Fibroblast of villous mesenchyme (primary cell): ENCODE measurements at places on chromosomes 16 and 17. TPM values are rescaled to one million over a fixed set of nuclear protein-coding genes. Genes with fewer than 3 reads are reported as not detected.
A peak's percentile ranks its signal among the peaks of the same experiment; 100 is the strongest.

BCL6B gene
- total RNA-seq: not detected in 2 replicates

- no peak for DNase-seq
Observed at GRCh38 chr17:27649929-27650328, 18.9 kb downstream of the LGALS9 start.

- DNase-seq: no peak
Observed at GRCh38 chr17:74163271-74163821, 40.1 kb upstream of the RPL38 start.

EVPLL gene
- not detected in 2 replicates for total RNA-seq

MYL11 gene
- not detected in 2 replicates for total RNA-seq

- DNase-seq: peak; percentile 23
Observed at GRCh38 chr17:18025241-18025944, 13.6 kb downstream of the ATPAF2 start.

KRT17 gene
- 6.1 and 14.7 TPM in 2 replicates for total RNA-seq

DNA sequence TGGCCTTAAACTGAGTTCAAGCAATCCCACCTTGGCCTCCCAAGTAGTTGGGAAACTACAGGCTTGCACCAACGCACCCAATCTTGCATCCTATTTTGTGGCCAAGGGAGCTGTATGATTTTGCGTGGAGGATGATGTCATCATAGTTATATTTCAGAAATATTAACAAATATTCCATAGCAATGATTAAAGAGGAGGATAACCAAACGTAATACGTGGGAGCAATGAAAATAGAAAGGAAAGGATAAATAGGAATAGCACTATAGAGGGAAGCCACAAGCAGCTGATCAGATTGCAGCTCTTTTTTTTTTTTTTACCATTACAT is 2.2 kb upstream of the YWHAE start:
- no peak for DNase-seq

FBXL19 gene
- 26.8 and 29.3 TPM in 2 replicates for total RNA-seq

MSI2 gene
- 25.4 and 50.1 TPM in 2 replicates for total RNA-seq

ATP6V0D1 gene
- 107 and 122 TPM in 2 replicates for total RNA-seq

DNA sequence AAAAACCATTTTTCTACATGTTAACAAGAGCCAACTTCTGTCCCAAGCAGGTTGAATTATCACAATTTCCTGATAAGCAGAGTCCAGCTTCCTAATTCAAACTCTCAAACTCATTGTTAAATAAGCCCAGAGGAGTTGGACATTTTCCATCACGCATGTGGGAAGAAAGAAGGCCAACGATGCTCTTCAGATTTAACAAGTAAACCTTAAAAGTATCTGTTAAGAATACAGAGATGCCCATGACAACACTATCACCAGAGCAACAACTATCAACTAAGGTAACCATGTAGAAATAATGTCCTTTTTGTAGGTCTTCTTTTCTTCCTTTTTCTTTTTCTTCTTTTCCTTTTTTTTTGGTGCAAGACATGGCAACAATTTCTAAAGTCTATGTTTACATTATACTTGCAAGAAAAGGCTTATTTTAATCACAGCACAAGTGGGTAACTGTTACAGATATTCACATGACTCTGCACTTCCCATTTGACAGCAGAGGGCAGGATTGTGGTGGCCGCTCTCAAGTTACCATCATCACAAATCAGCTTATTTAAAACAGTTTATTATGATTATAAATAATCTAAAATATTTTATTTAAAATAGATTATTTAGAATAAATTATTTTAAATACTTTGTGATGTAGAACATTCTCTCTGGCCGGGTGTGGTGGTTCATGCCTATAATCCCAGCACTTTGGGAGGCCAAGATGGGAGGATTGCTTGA is 35.7 kb upstream of the DHRS7B start:
- peak; percentile 19 for DNase-seq

PRSS53 gene
- total RNA-seq: 1.7 and 1.9 TPM in 2 replicates

GPR179 gene
- under 0.01 TPM in 1 of 2 replicates, not detected in the other for total RNA-seq

GRCh38 chr17:13114601-13115031 is 96.8 kb upstream of the ELAC2 start:
- DNase-seq: peak; percentile 71

DNA sequence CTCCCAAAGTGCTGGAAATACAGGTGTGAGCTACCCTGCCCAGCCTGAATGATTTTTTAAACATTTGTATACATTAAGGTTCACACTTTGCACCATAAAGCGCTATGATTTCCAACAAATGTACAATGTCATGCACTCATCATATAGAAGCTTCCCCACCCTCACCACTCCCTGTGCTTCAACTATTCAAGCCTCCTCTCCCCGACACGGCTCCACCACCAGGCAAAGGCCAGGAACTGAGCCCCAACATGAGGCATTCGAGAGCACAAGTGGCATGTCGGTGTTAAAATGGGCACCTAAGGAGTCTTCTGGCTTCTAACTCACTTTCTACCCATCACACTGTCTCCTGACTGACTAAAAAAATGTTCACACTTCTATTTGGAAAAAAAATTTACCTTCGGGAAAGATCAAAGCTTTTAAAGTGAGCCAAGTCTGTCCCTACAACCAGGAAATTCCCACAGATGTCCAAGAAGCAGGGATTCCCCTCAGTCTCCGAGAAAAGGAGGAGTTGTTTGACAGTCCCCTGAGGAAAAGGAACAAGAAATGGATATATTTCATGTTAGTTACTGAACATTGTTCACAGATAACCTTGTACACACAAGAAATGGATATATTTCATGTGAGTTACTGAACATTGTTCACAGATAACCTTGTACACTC is 37.7 kb downstream of the TMEM204 start:
- DNase-seq: no peak

DNA sequence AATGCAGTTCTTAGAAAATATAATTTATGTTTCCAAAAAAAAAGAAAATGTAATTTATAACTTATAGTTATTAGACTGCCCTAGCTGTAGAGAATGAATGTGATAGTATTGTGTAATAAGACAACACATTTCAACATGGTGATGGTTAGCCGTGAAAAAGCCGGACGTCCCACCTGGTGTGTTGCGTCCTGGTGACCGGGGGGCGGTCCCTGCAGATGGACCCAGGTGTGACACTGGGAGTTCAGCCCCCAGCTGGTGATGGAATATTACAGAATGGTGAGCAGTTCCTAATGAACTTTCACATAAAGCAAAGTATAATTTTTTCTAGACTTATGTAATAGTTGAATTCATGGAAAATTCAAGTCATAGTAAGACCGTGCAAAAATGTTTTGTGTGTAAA is 132.8 kb downstream of the LAT start:
- no peak for DNase-seq

DNA sequence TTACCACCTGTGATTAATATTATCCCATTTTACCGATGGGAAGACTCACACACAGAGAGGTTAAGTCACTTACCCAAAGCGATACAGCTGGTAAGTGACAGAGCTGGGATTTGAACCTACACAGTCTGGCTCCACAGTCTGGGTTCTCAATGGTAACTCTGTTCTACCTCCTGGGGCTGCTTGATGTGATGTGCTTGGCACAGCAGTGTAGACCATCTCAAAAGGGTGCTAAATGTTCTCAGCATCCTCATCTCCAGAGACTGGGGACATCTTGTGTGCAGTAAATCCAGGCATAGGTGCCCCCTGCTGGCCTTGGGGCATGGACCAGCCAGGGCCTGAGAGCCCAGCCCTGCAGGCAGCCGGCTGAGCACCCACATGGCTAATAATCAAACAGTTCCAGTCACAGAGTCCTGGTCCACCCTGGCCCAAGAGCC is 15.4 kb upstream of the KATNB1 start:
- DNase-seq: peak; percentile 55

HSF4 gene
- total RNA-seq: 2.6 and 3.0 TPM in 2 replicates
